ENCODE measurements at places on chromosomes 5 and 9.

DNA sequence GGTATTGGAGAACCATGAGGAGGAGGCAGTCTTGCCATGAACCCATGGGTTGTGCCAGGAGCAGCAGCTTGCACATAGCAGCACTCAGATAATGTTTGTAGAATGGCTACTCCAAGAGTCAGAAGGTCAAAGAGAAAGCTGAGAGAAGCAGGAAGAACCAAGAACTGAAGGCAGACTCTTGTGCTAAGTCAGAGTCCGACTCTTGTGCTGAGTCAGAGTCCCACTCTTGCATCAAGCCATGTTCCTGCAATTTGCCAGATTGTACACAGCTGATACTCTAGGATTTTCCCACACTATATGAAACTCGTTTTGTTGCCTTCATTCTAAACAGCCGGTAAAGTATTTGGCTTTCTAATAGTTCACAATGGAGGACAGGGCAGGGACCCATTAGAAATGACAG is 26.2 kb upstream of the HSPA9 start:
- peaks cover 16% of the 10 kb centered on the region for H3K4me1 ChIP-seq
- no peak overlapping the region for H3K4me3 ChIP-seq
- no peaks in the 10 kb centered on the region for H3K27me3 ChIP-seq
- H3K27ac ChIP-seq: no peak overlapping the region
- H3K36me3 ChIP-seq: no peaks in the 10 kb centered on the region
- DNase-seq: peak; percentile 97

DNA sequence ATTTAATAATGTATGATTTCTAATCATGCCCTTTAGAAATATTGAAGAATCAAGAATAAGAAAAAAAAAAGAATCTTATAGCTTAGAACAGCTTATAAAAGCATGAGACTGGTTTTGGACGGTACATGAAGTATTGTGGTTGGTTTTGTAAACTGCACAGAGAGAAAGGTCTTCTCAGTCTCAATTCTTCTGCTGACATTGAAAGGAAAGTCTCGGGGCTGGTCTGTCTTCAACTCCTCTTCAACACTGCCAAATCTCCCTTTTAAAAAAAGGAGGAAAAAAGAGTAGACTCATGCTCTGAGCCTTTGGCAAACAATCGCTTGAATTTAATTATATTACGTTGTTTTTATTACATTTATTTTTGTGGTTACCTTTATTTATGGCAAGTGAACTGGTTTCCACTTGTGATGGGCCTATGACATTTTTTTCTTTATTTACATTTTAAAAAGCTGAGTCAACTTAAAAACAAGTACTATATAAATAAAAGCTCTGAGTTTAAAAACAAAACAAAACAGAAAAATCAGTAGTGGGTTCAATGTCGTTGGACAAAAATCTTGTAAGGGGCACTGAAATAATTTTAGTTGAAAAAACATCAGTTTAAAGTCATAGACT is 32.8 kb upstream of the EBF1 start:
- no peak overlapping the region for H3K4me3 ChIP-seq
- H3K4me1 ChIP-seq: peaks cover 6% of the 10 kb centered on the region
- H3K27me3 ChIP-seq: no peaks in the 10 kb centered on the region
- no peak for DNase-seq
- H3K27ac ChIP-seq: no peak overlapping the region

- no peaks in the 10 kb centered on the region for H3K27me3 ChIP-seq
- H3K36me3 ChIP-seq: no peaks in the 10 kb centered on the region
- no peak for DNase-seq
- no peak overlapping the region for H3K27ac ChIP-seq
- no peaks in the 10 kb centered on the region for H3K4me1 ChIP-seq
- no peak overlapping the region for H3K4me3 ChIP-seq
Observed at GRCh38 chr5:157870837-157871834, 12.2 kb upstream of the CLINT1 start.

DNA sequence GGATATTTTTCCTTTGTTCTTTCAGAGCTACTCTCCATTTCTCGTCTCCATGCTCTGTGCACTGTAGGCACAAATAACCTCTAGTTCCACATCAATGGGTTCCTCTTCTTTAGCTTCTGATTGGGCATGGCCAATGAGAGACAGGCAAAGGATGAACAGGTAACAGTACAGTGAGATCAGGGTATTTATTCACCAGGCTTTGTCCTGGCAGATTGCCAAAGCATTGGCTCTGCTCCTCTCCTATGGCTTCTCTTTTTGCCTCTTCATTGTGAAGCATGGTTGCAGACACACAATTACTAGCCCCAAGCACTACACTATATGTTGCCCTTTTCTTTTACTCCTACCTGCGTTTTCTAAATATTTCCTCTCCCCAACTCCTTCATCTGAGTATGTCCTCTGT is 215.1 kb upstream of the ARRDC3 start:
- H3K4me1 ChIP-seq: no peaks in the 10 kb centered on the region
- H3K4me3 ChIP-seq: no peak overlapping the region
- no peak for DNase-seq

DNA sequence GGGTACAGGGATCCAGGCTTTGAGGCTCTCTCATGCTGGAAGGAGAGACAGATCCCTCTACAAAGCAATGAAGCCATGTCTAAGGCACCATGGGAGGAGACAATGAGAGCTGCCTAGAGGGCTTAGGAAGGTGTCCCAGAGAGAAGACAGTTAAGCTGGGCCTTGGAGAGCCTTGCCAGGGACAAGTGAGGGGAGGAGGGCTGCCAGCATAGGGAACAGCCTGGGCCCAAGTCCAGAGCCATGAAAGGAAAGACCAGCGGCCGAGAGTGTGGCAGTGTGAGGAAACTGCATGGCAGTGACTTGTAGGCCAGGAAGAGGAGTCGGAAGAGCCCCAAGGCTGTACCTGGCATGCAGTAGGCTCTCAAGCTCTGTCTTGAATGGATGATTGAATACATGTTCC is 88.5 kb downstream of the PSD2 start:
- DNase-seq: no peak
- no peak overlapping the region for H3K4me3 ChIP-seq
- no peak overlapping the region for H3K27ac ChIP-seq
- H3K4me1 ChIP-seq: peaks cover 18% of the 10 kb centered on the region
- H3K36me3 ChIP-seq: no peaks in the 10 kb centered on the region

DNA sequence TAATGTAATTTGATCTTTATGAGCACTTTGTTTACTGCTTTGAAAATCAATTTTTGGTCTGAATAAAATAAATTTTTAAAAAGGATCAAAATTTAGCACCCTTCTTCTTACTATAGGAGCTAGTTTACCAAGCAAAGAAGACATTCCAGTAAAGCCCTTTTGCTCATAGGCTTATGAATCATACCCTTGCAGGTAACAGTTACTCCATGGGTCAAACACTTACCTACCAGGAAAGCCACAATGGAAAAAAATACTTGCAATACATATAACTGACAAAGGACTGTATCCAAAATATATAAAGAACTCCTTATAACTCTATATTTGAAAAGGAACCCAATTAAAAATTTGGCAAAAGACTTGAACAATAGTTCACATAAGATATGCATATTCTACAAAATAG is 66.6 kb downstream of the SHOC1 start:
- no peaks in the 10 kb centered on the region for H3K4me1 ChIP-seq
- no peaks in the 10 kb centered on the region for H3K27me3 ChIP-seq
- H3K27ac ChIP-seq: no peak overlapping the region
- H3K4me3 ChIP-seq: no peak overlapping the region
- no peak for DNase-seq

GRCh38 chr5:6785161-6785860 is 72.1 kb downstream of the TENT4A start:
- peaks cover 3% of the 10 kb centered on the region for H3K27me3 ChIP-seq
- no peaks in the 10 kb centered on the region for H3K36me3 ChIP-seq
- no peak overlapping the region for H3K4me3 ChIP-seq
- no peak for DNase-seq

GRCh38 chr9:121133104-121133816 is 58.5 kb downstream of the CNTRL start:
- DNase-seq: peak; percentile 28
- no peaks in the 10 kb centered on the region for H3K27me3 ChIP-seq
- no peak overlapping the region for H3K27ac ChIP-seq
- H3K4me1 ChIP-seq: no peaks in the 10 kb centered on the region

- H3K4me1 ChIP-seq: no peaks in the 10 kb centered on the region
- H3K4me3 ChIP-seq: no peak overlapping the region
- no peaks in the 10 kb centered on the region for H3K27me3 ChIP-seq
Observed at GRCh38 chr5:92265804-92266203, 882.7 kb upstream of the ARRDC3 start.

DNA sequence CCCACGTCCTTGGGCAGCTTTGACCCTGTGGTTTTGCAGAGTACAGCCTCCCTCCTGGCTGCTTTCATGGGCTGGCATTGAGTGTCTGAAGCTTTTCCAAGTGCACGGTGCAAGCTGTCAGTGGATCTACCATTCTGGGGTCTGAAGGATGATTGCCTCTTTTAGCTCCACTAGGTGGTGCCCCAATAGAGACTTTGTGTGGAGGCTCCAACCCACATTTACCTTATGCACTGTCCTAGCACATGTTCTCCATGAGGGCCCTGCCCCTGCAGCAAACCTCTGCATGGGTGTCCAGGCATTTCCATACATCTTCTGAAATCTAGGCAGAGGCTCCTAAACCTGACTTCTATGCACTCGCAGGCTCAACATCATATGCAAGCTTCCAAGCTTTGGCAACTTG is 644.2 kb upstream of the CDH9 start:
- DNase-seq: no peak
- H3K27ac ChIP-seq: no peak overlapping the region
- H3K4me1 ChIP-seq: no peaks in the 10 kb centered on the region
- H3K4me3 ChIP-seq: no peak overlapping the region
- H3K36me3 ChIP-seq: no peaks in the 10 kb centered on the region

DNA sequence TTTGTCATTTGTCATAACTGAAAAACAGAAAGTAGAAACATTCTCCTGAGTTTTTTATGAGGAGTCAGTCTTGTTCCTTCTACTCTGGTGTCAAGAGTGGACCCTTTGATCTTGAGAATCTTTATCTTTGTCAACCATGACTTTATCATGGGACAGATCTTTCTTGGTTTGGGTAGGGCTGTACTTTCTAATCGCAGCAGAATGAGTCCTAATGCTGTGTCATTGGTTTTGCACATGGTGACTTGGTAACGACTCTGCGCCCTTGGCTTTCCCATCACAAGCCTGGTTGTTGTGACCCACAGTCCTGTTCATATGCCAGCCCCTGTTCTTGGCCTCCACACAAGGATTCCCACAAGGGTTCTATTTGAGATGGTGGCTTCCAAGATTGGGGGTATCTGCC is 45.6 kb downstream of the AOPEP start:
- H3K4me1 ChIP-seq: peaks cover 2% of the 10 kb centered on the region
- no peak overlapping the region for H3K4me3 ChIP-seq
- no peaks in the 10 kb centered on the region for H3K36me3 ChIP-seq

- no peaks in the 10 kb centered on the region for H3K27me3 ChIP-seq
- H3K27ac ChIP-seq: no peak overlapping the region
- no peaks in the 10 kb centered on the region for H3K36me3 ChIP-seq
Observed at GRCh38 chr9:4890242-4890641, 94.8 kb upstream of the JAK2 start.

DNA sequence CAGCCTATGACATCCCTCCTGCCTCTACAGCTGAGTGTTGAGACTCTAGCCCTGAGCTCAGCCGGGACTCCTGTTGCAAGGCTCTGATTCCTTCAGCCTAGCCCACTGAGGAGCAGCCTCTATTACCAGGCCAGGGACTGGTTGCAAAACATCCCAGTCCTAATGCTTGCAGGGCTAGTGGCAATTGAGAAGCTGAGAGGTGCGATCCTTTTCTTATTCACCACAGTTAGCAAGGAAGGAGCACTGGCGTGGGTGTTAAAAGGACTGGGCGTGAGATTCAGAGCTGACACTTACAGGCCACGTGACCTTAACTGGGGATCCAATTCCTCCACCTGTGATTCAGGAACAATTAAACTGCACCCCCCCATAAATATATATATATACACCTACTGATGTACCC is 58.8 kb downstream of the GARNL3 start:
- peaks cover 1% of the 10 kb centered on the region for H3K36me3 ChIP-seq
- no peak overlapping the region for H3K27ac ChIP-seq
- H3K4me1 ChIP-seq: no peaks in the 10 kb centered on the region
- H3K27me3 ChIP-seq: no peaks in the 10 kb centered on the region
- no peak for DNase-seq

- H3K27ac ChIP-seq: no peak overlapping the region
- peak; percentile 2 for DNase-seq
- no peaks in the 10 kb centered on the region for H3K4me1 ChIP-seq
- H3K4me3 ChIP-seq: no peak overlapping the region
Observed at GRCh38 chr9:22342491-22343217, 104.0 kb upstream of the DMRTA1 start.

- no peaks in the 10 kb centered on the region for H3K27me3 ChIP-seq
- no peak for DNase-seq
- no peaks in the 10 kb centered on the region for H3K36me3 ChIP-seq
- H3K4me1 ChIP-seq: no peaks in the 10 kb centered on the region
Observed at GRCh38 chr5:67639313-67639712, 442.7 kb upstream of the CD180 start.

DNA sequence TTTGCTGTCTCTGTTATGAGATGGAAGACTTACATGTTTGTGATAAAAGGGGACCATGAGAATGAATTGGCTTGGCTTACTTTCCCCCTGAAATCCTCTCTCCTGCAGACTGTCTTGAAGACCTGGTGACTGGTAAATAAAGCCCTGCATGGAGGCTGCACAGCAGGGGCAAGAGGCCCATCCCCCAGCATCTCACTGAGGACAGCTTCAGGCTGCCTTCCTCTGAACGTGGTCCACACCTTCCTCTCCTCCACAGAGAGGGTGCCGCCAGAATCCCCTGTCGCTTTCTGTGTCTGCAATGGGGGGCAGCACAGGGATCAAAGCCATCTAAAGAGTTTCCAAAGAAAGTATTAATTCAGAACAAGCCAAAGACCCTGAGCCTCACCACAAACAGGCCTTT is 94.6 kb downstream of the SYK start:
- H3K4me1 ChIP-seq: peaks cover 8% of the 10 kb centered on the region
- no peaks in the 10 kb centered on the region for H3K27me3 ChIP-seq
- no peaks in the 10 kb centered on the region for H3K36me3 ChIP-seq

Measured in lung (tissue), 17 donors.